T-cell (primary cell): ENCODE measurements at places on chromosomes 13 and 19. TPM values are rescaled to one million over a fixed set of nuclear protein-coding genes. Genes with fewer than 3 reads are reported as not detected.

DNA sequence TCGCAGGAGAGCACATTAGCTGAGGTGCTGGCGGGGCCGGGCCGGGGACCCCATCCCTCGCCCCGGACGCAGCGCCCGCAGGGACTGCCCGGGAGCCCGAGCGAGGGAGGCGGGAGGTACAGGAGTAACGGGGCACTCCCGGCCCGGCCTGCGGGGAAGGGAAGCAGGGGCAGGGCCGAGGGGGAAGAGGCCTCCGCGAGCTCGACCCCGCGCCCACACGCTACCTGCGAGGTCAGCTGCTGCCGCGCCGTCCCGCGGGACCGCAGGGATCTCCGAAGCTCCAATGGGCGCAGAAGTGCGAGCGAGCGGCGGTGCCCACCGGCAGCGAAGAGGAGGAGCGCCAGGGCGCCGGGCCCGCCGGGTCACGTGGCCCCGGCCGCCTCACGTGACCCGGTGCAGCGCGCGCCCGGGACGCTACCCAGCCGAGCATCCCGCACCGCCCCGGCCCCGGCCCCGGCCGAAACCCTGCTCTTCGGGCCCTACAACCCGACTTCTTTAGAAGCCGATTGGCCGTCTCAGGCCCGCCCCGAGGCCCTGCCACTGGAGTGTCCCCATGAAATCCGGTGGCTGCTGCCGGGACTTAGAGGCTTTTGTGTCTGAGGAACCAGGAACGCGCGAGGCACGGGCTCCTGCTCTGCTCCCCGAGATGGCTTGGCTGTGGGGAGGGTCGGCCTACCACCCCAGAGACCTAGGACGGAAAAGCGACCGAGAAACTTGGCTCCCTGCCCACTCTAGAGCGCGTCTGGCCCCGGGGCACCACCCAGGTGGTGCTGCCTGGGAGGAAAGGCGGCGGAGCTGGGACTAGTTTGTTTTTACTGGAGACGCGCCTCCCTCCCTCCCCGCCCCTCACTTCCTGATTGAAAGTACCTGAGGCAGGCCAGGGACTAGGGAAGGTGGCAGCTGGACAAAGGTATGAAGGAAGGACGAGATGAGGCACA, at the start of gene RCBTB1:
Gene RCBTB1, minus strand, starts transcription at position 339 of the 938 bp plus-strand sequence. CDS start 18,279 bp downstream, outside the sequence.
- H3K4me1 ChIP-seq: peaks cover 3% of the 10 kb centered on the region
- H3K27me3 ChIP-seq: no peaks in the 10 kb centered on the region
- peaks cover 3% of the 10 kb centered on the region for H3K36me3 ChIP-seq
- DNase-seq: peak; percentile 69
- peak within 1 kb of the TSS; percentile 74 for H3K27ac ChIP-seq

DNA sequence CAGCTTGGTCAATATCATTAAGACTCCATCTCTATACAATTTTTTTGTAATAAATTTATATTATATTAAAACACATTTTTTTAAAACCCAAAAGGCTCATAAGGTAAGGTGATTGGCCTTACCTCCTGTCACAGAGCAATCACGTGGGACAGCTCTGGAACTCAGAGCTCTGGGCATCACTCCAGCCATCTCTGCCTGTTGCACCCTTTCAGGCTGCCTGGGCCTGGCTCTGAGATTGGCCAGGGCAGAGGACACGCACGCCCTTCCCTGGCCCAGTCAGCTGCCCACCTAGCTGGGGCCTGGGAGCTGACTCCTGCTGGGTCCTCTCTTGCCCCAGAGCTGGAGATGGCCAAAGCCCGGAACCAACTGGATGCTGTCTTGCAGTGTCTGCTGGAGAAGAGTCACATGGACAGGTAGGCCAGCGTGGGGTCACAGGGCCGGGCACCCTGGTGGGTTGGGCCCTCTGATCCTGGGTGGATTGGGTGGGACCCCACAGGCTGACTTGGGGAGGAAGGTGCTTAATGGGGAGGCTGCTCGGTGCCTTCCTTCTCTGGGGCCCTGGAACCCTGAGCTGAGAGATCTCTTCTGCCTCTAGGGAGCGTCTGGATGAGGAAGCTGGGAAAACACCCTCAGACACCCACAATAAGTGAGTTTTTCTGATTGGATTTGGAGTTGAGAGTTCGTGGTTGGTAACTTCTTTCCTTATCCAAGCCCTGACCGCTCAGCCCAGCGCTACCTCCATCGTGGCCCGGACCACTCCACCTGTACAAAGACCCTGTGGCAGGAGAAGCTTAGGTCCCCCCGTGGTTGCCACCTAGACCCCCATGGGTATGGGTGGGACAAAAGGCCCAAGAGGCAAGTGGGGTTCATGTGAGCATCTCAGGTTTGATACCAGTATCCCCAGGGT, 3.7 kb downstream of the LIN37 start:
- peaks cover 45% of the 10 kb centered on the region for H3K4me1 ChIP-seq
- H3K27ac ChIP-seq: no peak overlapping the region
- H3K4me3 ChIP-seq: no peak overlapping the region
- H3K27me3 ChIP-seq: no peaks in the 10 kb centered on the region
- DNase-seq: no peak

DNA sequence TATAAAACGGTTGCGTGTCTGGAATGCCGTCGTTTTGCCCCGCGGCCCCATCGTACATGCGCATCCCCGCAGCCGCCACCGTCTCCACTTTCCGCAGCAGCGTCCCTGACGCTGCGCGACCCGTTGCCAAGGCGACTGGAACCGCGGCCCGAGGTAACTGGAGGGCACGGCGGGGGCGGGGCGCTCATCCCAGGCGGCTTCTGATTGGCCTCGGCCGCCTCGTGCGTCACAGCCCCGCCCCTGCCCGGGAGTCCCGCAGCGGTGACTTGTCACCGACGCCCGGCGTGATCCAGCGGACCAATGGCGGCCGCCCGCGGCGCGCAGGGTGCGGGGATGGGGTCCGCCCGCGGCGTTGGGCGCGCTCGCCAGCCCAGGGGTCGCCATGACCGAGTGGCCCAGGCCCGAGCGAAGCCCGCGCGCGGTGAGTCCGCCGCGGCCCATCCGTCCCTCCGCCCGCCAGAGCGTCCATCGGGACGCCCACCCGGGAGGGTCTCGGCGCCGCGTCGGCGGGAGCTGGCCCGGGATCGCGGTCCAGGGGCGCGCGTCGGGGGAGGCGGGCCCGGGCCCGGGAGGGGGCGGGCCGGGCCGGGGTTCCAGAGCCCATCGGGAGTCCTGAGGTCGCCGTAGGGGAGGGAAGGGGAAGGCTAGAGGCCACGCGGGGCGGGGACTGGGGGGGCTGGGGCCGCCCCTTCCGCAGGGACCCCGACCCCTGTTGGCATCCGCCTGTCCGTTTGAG, at the start of gene ZSCAN1:
Gene ZSCAN1, plus strand, starts transcription at position 285 of the 736 bp plus-strand sequence. CDS start 3,812 bp downstream, outside the sequence.
- H3K27me3 ChIP-seq: no peaks in the 10 kb centered on the region
- DNase-seq: peak; percentile 30
- H3K4me3 ChIP-seq: no peak within 1 kb of the TSS
- H3K36me3 ChIP-seq: no peaks in the 10 kb centered on the region
- no peak within 1 kb of the TSS for H3K27ac ChIP-seq

DNA sequence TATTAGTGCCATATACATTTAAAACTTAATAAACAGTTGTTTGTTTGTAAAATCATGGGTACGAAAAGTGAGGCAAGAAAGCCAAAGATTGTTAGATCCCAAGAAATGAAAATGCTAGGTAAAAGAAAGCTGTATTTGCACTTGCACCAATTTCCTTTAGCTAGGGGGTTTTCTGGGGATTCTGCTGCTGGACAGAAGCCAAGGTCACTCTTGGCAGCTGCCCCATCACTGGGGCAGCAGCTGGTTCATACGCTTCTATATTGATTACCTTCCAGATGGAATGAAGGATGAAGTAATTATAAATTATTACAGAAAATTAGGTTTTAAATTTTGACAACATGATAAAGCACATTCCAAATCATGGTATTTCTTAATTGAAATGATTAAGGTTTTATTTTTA, 127.4 kb downstream of the SLITRK5 start:
- H3K36me3 ChIP-seq: no peaks in the 10 kb centered on the region
- no peak overlapping the region for H3K27ac ChIP-seq
- no peak overlapping the region for H3K4me3 ChIP-seq
- no peaks in the 10 kb centered on the region for H3K4me1 ChIP-seq
- H3K27me3 ChIP-seq: no peaks in the 10 kb centered on the region
- no peak for DNase-seq

DNA sequence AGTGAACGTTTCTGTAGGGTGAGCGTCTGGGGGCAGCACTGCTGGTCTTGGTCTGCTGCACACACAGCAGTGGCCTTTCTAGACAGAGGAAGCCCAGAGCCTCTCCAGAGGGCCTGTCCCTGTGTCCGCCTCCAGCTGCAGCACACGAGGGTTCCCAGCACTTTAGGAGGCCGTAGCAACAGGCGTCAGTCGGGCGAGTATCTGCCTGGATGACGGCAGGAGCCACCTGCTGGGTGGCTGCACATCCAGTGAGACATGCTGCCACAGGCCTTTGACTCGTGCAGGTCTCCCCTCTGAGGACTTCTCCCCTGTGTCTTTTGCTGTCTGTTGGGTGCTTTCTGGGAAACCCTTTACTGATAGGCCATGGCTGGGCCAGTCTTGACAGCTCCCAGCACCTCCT, 22.1 kb downstream of the AP2A1 start:
- H3K4me1 ChIP-seq: no peaks in the 10 kb centered on the region
- no peak overlapping the region for H3K27ac ChIP-seq
- H3K36me3 ChIP-seq: peaks cover 50% of the 10 kb centered on the region
- no peak overlapping the region for H3K4me3 ChIP-seq

Gene KIR2DL4
- not detected for total RNA-seq

GRCh38 chr13:97567510-97568243, 133.7 kb downstream of the RAP2A start:
- H3K36me3 ChIP-seq: no peaks in the 10 kb centered on the region
- H3K27me3 ChIP-seq: no peaks in the 10 kb centered on the region
- DNase-seq: no peak
- no peak overlapping the region for H3K4me3 ChIP-seq

- no peak for DNase-seq
- H3K27me3 ChIP-seq: peaks cover 3% of the 10 kb centered on the region
- no peaks in the 10 kb centered on the region for H3K4me1 ChIP-seq
- H3K36me3 ChIP-seq: no peaks in the 10 kb centered on the region
- H3K27ac ChIP-seq: no peak overlapping the region
- no peak overlapping the region for H3K4me3 ChIP-seq
Observed at GRCh38 chr19:37313335-37313627, 57.6 kb upstream of the ZNF527 start.

GRCh38 chr13:103263448-103263847, 197.2 kb upstream of the SLC10A2 start:
- H3K4me3 ChIP-seq: no peak overlapping the region
- H3K27me3 ChIP-seq: no peaks in the 10 kb centered on the region
- no peaks in the 10 kb centered on the region for H3K36me3 ChIP-seq
- no peak overlapping the region for H3K27ac ChIP-seq

DNA sequence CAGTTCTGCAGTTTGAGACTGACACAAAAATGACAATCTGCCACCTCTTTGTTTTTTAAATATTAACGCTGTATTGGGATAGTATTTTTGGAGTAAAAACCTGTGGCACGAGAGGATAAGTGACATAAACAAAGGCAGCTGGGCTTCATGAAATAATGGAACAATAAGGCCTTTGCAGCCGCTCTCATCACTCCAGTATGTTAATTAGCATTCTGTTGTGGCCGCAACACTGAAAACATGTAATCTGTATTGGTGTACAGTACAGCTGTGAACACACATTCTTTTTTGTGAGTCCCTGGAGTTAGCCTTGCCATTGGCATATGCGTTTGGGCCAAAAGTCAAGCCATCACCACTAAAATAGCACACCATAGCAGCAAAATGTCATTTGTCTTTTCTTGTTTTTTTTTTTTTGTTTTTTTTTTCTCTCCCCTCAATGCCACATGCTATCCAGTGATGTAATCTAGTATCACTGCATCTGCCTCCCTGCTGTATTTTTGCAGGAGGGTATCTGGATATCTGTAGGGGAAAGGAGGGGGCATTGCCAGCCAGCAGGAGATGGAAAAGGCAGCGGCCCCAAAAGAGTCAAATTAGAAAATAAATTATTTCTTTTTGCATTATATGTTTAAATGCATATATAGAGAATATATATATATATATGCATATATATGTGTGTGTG, 885 bp upstream of the ZNF536 start:
- H3K36me3 ChIP-seq: no peaks in the 10 kb centered on the region
- H3K4me3 ChIP-seq: no peak overlapping the region
- no peaks in the 10 kb centered on the region for H3K4me1 ChIP-seq
- H3K27me3 ChIP-seq: peaks cover 17% of the 10 kb centered on the region
- H3K27ac ChIP-seq: no peak overlapping the region
- no peak for DNase-seq

Gene HCN2
- 0.93 TPM for total RNA-seq

DNA sequence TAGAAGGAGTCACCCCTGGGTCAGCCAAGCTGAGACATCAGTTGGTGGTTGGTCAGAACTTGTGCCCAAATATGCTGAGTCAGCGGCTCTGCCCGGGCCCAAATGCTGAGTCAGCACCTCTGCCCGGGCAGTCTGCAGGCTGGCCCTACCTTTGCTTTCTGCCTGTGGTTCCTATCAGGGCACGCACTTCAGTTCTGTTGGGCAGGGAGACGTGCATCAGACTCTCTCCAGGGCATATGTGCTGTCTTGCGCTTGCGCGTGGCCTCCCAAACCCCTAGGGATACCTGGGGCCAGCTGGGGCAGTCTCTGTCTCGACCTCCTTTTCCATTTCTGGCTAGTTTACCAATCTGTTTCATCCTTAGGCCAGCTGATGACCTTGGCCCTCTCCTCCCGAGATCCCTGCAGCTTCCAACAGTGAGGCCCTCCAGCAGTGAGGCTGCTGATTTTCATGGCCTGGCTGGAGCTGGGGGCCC, 24.4 kb upstream of the LDLR start:
- H3K36me3 ChIP-seq: peaks cover 10% of the 10 kb centered on the region
- H3K4me3 ChIP-seq: no peak overlapping the region
- H3K27ac ChIP-seq: no peak overlapping the region
- no peaks in the 10 kb centered on the region for H3K27me3 ChIP-seq
- no peak for DNase-seq

DNA sequence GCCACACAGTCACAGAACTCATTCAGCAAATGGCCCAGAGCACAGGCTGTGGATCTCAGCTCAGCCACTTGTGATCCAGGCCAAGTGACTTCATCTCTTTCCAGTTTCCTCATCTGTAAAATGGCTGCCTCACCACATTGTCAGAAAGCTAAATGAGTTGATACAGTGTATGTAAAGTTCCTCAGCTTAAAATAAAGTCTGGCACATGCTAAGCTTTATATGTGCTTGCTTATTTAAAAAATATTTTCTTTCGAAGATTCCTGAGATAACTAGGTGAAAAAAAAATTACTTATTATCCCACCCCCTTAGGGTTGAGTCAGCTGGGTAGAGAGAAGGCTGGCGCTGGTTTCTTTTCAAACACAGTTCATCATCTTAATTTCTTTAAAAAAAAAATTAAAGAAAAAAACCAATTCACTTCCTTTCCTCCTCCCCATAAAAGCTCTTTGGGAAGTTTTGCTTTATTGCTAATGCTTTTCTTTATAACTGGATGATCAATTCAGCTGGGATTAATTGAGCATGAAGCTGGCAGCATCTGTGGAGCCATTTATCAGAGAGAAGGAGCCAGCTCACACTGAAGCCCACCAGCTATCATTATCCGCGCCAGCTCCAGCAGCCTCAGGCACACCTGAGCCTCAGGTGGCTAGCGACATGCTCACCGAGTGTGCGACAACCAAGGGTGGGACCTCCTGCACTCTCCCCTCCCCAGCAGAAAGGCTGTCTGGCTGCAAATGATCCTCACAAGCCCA, 354.9 kb downstream of the FOXO1 start:
- no peak overlapping the region for H3K27ac ChIP-seq

Gene POLR2I
- total RNA-seq: 29.9 TPM
